ENCODE measurements at places on chromosomes 4 and X.
A peak's percentile ranks its signal among the peaks of the same experiment; 100 is the strongest.

GRCh38 chr4:173146456-173146855, 22.2 kb upstream of the GALNT7 start:
- ATAC-seq, result no peak

DNA sequence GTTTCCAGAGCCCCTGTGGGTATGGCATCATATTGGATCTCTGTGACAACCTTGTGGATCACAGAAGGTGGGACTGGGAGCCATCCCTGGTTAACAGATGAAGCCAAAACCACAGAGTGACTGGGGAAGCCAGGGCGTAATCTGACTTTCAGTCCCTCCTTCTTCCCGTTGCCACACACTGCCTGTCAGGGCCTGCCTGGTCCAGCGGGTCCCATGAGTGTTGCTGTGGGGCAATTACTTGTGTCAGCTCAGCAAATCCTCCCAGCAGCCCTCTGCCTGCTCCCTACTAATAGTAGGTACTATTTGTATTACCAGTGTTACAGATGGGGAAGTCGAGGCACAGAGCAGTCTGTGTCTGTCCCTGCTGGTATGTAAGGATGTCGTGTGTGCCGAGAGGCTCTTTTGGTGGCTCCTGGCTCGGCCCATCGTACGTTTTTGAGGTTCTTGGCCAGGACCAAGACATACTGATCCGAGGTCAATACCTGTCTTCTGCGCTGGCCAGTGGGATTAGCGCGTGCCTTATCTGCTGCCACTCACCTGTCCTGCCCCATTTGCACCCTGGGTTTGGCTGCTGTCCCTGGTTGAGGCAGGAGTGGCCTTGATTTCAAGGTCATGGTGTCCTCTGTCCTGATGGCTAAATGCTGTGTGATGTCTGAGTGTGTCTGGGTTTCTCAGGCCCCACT, 5.7 kb downstream of the NSG1 start:
- peak; percentile 89 for ATAC-seq

DNA sequence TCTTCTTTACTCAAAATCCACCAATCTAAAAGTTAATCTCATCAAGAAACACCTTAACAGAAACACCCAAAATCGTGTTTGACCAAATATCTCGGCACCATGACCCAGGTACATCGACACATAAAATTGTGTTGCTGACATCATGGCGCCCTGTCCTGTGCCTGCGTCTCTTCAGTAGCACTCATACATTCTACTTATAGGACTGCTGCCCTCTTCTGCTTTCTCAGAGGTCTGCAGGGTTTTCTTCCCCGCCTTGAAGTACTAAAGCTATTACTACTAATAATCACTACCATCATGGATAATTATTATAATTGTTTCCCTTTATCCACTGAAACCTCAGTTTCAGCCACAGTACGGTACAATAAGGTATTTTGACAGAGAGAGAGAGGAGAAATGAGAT, 1403.1 kb upstream of the TENM3 start:
- no peak for ATAC-seq

GRCh38 chr4:57122959-57123358, 12.8 kb upstream of the IGFBP7 start:
- ATAC-seq, result no peak

DNA sequence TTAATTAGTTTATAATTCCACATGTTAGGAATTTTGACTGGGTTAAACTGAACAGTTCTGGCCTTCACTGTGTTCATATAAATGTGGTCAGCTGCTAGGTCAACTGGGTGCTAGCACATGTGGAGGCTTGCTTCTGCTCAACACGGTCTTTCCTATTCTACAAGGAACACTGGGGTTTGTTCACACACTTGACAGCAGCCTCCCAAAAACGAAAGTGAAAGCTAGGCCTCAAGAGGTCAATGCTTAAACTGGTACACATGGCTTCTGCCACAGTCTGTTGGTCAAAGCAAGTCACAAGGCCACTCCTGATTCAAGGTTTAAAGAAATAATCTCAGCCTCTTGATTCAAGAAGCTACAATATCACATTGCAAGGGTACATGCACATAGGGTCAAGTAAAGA, 126.5 kb downstream of the QDPR start:
- ATAC-seq, result no peak

- peak; percentile 68 for ATAC-seq
These were observed 64.8 kb upstream of the STOX2 start for GRCh38 chr4:183840311-183840710.

- no peak for ATAC-seq
These were observed 127.7 kb downstream of the PRKX start for GRCh38 chrX:3585719-3586118.

GRCh38 chr4:38717604-38718003, 53.6 kb downstream of the KLF3 start:
- ATAC-seq, result peak; percentile 83

Measured in esophagus mucosa (tissue), 1 donor.